Fibroblast of skin of right biceps (primary cell): ENCODE measurements at places on chromosomes 4 and X.

GRCh38 chrX:41703574-41704029 lies 14.8 kb downstream of the GPR34 start:
- no peak for DNase-seq

DNA sequence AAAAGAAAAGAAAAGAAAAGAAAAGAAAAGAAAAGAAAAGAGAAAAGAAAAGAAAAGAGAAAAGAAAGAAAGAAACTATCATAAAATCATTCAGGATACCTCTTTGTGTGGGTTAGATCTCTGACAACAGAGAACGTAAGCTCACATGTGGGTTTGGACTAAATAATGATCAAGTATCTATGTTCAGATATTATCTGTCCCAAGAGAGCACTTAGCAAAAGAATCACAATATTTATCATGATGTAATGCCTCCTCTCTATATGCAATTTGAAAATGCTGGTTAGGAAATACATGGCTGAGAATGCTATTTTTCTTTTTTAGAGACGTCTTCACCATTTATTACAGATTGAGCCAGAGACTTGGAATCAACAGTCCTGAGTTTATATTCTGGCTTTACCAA lies 191.3 kb downstream of the KCNIP4 start:
- DNase-seq, result no peak

GRCh38 chrX:100829730-100830129 lies 9.5 kb downstream of the CSTF2 start:
- DNase-seq, result peak; percentile 7

GRCh38 chr4:102819588-102820365 lies 7.6 kb downstream of the UBE2D3 start:
- peak; percentile 40 for DNase-seq

GRCh38 chr4:14410516-14410915 lies 591.8 kb upstream of the CPEB2 start:
- no peak for DNase-seq

GRCh38 chr4:45121426-45121975 lies 395.1 kb upstream of the GNPDA2 start:
- no peak for DNase-seq

DNA sequence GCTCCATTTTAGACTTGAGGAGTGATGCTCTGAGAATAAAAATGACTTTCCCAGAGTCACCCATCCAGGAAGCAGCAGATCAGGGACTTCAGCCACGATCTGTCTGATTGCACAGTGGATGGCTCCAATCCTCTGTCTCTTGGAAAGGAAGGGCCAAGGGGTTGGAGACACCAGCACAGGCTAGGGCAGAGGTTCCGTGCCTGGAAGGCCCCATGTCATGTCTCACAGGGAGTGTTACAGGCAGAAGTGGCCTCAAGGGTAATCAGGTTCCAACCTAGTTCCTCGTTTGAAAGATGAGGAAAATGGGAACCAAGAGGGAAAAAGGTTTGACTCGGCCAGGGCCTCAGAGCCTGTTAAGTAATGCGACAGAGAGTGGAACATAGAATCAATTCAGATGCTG lies 160.0 kb downstream of the EFNB1 start:
- DNase-seq, result no peak

DNA sequence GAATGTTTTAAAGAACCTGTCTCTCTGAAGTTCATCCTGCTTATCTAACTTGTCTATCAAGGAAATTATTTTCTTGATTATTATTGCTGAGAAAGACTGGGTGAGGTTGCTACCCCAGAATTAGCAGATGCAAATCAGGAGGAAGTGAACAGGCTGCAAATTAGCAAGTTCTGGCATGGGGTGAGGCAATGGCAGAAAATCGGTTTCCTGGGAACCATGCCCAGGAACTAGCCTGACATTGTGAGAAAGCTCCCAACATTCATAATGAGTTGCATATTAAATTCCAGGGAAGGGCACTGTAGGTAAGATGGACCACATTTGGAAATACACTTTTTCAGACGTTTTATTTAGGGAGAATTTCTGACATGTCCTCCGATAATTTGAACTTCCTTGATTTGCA lies 11.6 kb downstream of the ARSF start:
- no peak for DNase-seq

DNA sequence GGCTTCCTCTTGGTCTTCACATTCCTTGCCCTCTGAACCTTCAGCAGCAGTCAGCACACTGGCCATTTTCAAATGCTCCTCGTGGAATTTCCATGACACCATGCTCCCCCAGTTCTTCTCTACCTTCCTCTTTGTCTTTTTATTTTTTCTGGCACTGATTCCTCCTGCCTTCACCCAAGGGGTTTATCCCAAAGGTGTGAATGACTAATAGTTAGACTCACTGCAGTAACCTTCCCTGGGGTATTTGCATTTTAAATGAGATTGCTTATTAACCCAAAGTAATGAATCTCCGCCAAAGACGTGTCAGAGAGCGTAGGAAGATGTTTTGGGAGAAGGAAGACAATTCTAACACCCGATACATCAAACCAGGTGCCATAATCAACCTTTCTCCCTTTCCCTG lies 36.2 kb downstream of the CD40LG start:
- no peak for DNase-seq

GRCh38 chr4:87025614-87026041 lies 90.8 kb downstream of the AFF1 start:
- DNase-seq, result no peak

DNA sequence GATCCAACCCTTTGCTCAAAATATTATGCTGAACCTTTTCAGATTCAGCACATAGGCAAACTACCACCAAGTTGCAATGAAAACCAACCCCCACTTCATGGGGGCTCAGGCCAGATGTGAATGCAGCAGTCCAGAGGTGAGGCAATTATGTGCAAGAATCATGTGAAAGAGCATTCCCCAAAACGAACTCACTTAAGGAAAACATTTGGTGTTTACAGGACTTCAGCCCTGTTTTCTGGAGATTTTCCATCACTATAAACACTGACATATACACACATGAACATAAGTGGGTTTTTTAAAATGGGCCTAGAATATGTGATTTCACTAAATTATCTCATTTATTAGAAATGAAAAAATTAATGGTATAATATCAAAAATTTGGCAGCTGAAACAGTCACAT lies 31.5 kb downstream of the BMP3 start:
- DNase-seq, result no peak

DNA sequence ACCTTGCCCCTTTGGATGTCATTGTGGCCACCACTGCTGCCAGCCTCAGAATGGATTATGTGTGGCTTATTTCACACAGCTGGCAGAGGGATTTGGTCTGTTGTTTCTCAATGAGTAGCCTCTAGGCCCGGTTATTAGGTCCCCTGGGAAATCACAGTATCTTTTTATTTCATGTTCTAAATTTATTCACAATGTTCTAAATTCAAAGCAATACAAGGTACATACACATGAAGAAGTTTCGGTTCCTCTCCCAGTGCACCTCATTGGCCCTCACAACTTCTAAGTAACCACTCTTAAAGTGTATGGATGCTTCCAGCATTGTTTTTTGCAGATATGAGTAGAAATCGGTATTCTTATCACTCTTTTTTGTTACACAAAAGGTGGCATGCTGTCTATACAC lies 262.7 kb downstream of the RCHY1 start:
- DNase-seq, result no peak

DNA sequence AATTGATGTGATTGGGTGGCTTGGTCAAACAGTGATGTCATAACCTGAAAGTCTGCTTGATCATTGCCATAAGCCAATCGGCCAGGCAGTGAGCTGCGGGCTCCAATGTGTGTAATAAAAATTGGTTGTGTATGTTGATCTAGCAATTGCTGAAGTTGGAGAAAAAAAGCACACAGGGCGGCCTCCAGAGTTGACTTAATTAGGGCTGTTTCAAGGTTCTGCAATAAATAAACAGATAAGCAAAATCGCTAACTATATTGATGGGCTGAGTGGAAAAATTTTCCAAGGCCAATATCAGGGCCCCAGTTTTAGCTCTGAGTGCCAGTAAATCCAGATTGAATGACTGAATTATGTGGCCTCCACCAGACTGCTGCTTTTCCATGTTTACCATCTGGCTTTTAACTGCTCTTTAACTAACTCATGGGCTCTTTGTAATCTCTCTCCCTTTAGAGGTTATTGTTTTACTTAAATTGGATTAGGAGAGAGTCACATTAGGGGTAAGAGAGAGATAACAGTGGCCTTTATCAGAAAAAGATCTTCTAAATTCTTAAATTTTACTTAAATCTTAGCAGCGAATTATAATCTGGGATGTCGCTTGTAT lies 160.6 kb upstream of the WDFY3 start:
- no peak for DNase-seq

GRCh38 chr4:99637174-99637573 lies 20.5 kb downstream of the C4orf54 start:
- no peak for DNase-seq

DNA sequence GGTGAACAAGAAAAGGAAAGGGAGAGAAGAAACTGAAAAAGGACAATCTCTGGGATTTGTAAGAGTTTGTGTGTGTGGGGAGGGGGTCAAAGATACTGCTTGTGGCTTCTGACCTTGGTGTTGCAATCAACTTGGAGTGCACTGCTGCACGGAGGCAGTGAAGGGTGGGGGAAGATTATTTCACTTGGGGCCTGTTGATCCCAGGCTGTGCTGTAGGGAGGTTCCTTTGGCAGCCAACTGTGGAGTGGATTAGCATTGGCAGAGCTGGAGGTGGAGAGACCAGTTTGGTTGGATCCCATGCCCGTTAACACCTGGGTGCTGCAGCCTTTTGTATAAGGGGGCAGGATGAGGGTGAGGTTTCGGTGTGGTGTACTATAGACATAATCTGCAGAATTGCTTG lies 38.2 kb downstream of the AFF1 start:
- no peak for DNase-seq

GRCh38 chr4:178185517-178185916 lies 743.3 kb upstream of the AGA start:
- no peak for DNase-seq

DNA sequence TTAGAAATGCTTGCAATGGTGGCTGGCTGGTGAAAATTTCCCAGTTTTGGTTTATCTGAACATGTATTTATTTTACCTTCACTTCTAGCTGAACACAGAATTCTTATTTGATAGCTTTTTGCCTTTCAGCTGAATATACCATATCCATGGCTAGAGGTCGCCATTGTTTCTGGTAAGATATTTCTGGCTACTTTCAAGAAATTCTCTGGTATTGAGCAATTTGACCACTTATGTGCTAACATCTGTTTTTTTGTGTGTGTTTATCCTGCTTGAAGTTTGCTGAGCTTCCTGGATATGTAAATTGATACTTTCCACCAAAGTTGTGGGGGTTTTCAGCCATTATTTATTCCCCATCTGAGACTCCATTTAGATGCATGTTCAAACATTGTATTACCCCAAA lies 75.4 kb downstream of the FBXW7 start:
- peak; percentile 44 for DNase-seq

DNA sequence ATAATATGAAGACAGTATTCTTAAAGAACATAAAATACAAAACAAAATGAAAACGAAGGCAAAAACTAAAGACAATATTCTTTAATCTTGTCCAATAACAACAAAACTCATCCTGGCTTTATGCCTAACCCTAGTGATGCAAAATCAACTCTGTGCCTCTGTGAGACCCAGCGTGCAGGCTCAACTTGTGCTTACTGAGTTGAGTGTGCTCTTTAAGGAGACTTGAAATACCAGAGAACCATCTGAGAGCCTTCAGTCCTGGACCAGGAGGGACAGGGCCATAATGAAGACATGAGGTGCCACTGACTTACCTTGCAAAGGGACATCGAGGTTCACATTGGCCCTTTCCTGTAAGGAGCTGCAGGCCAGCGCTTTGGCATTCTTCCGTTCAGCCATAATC lies 77.1 kb downstream of the NSUN7 start:
- no peak for DNase-seq

DNA sequence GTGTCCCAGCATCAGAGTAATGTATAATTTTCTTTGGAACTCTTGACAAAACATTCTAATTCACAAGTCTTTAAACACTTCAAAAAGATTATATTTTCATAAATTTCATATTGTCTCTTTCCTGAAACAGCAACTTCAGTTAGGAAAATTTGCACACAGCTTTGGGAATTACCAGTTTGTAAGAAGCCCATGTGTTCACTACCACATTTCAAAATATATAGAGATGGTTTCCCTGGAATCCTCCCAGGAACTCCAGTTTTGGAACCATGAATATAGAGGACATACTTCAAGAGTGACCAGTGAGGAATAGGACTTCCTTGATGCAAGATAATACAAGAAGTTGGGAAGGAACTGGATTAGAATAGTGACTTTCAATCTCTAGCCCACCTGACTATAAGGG lies 28.7 kb upstream of the HPGDS start:
- DNase-seq, result no peak

DNA sequence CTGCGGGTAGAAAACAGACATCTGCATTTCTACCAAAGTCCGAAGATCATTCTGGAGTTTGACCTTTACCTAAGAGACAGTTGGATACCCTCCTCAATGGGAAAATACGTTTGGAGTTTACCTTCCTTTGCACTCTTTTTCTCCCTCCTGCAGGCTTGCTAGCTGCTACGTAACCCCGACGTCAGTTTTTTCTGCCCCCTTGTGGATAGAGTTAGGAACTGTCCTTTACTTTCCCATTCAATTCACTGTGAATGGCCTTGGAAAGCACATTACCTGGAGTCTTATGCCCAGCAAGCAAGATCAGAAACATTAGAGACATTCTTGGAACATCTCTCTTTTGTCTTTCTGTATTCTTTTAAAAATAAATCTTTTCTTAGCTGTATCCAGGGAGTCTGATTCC lies 250.7 kb downstream of the NAP1L3 start:
- no peak for DNase-seq

GRCh38 chrX:39603230-39603629 lies 494.5 kb downstream of the BCOR start:
- no peak for DNase-seq

- peak; percentile 25 for DNase-seq
Measured at GRCh38 chr4:83561381-83561780, 25.5 kb downstream of the GPAT3 start.
